Mesothelial cell of epicardium (in vitro differentiated cells): ENCODE measurements at places on chromosomes 3 and 15.

DNA sequence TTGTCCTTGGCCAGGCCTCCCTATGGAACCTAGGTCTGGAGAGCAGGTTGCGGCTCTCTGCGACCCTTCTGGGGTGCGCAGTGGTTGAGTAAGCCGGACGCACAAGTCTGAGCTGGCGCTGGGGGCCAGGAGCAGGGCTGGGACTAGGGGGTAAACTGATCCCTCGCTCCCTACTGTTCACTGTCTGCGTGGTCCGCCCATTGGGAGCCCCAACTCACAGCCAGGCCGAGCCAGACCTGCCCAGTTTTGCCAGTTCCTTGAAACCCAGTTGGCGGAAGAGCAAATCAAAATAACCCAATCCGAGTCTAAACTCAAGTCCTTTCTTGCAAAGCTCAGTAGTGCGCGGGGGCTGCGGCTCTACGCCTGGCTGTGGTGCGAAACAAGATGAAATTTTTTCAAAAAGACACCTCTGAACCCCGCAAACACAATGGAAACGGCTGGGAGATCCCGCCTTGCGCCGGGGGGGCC is 17.5 kb downstream of the RGMA start:
- DNase-seq = no peak

DNA sequence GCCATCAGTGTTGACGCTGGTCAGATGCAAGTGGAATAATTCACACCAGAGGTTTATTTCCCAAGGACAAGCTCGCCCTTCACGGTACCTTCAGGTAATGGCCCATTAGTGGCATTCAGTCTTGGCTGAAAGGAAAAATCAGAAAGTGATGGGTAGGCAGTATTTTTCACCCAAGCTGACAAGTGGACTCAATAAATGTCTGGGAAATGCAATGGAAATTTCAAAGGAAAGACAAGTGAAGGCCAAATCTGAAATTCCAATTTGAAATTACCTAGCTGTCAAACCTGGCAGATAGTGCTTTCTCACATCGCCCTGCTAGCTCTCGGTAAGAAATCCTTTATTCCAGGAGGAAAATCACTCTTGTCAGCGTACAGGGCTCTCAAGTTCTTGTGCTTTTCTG is 413.5 kb downstream of the OCA2 start:
- DNase-seq = no peak

- no peak for DNase-seq
Observed at GRCh38 chr15:81930582-81931369, 115.0 kb downstream of the MEX3B start.

GRCh38 chr3:37453393-37454389 is 279.3 kb upstream of the LRRFIP2 start:
- no peak for DNase-seq

- DNase-seq = no peak
Observed at GRCh38 chr3:192943393-192943792, 25.7 kb upstream of the MB21D2 start.

DNA sequence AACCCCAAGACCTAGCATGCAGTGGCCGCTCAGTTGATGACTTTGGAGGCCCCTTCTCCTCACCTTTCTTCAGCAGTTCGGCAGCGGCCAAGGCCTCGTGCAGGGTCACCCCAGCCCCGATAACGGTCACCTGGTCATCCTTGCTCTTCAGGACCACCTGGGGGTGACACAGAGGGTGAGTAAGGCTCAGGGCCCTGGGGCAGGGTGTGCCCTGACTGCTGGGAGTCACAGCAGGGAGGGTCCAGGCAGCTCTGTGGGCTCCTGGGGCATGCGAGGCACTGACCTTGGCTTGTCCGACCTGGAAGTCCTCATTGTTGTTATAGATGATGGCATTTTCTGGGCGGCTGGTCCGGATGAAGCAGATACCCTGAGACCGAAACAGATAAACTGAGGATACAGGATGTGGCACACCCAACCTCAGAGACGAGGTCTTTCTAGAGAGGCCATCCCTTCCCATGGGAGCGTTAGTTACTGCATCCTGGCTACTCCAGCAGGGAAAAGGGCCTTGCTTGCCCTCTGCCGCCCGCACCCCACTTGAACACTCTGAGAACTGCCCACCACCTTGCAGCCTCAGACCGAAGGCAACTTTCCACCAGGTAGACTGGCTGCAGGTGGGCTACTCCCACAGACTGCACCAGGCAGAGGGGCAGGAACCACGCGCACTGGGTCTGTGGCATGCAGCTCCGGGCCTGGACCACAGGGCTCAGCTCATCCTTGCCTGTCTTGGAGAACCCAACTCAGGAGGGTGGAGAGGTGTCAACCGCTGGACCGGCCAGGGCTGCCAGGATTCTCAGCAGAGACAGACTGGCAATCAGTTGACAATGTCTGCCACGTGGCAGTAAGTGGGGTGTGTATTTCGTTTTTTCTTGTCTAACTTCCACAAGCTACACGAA is 27.6 kb downstream of the TKT start:
- no peak for DNase-seq

DNA sequence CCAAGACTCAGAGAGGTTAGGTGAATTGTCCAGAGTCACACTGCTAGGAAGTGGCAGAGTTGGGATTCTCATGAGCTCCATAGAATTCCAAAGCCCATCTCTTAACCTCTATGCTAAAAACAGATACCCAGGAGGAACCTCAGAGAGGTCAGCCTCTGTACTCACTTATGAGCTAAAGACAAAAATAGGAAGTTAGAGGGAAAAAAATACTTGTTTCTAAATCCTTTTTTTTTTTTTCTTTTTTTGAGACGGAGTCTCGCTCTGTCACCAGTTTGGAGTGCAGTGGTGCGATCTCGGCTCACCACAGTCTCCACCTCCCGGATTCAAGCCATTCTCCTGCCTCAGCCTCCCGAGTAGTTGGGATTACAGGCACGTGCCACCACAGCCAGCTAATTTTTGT is 31.4 kb downstream of the FSD2 start:
- no peak for DNase-seq

DNA sequence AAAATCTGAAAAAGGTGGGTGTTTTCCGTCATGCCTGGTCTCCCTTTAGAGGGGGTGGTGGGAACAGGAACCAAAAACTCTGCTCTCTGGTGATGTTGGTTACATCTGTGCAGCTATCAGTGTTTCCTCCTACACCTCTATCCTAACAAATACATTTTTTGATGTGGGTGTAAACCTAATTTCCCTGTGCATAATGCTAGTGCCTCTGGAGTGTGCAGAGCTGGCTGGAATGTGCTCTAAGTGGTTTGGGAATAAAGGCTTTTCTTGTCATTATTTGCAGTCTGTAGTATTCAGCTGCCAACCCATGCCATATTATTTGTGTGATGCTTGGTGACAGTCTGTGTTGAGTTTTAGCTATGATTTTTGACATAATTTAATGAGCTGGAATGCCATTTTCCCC is 547.6 kb downstream of the NLGN1 start:
- DNase-seq = no peak
